ENCODE measurements at places on chromosomes 2 and 18. TPM values are rescaled to one million over a fixed set of nuclear protein-coding genes. Genes with fewer than 3 reads are reported as not detected.

- DNase-seq = no peak
These were observed 134.2 kb downstream of the DSC3 start for GRCh38 chr18:30908381-30908780.

The SLC38A11 gene
- total RNA-seq = not detected

The HNMT gene
- total RNA-seq = 55.4 TPM

- DNase-seq = no peak
These were observed 67.7 kb downstream of the SLC40A1 start for GRCh38 chr2:189512879-189513278.

The B3GNT7 gene
- total RNA-seq = 21.5 TPM

GRCh38 chr18:13465476-13465875, 246.9 kb downstream of the LDLRAD4 start:
- no peak for DNase-seq

The PTCD3 gene
- total RNA-seq = 238 TPM

All from SK-MEL-5 (cell line).